Articular chondrocyte of knee joint (primary cell): ENCODE measurements at places on chromosomes 1 and 21. TPM values are rescaled to one million over a fixed set of nuclear protein-coding genes. Genes with fewer than 3 reads are reported as not detected.

The CLDN8 gene
- total RNA-seq = not detected in 2 replicates

The MAP10 gene
- total RNA-seq = 2.9 and 3.6 TPM in 2 replicates

The DNASE2B gene
- not detected in 2 replicates for total RNA-seq

The PGD gene
- total RNA-seq = 169 and 200 TPM in 2 replicates

The SPRR2B gene
- not detected in 2 replicates for total RNA-seq

The ERVH48-1 gene
- total RNA-seq = not detected in 2 replicates

The CITED4 gene
- 1.6 and 2.1 TPM in 2 replicates for total RNA-seq

The REN gene
- total RNA-seq = not detected in 2 replicates

The OR14K1 gene
- total RNA-seq = not detected in 2 replicates

The TBX19 gene
- total RNA-seq = 1.4 and 1.6 TPM in 2 replicates

The UBE2U gene
- total RNA-seq = not detected in 2 replicates

The GUCA2A gene
- total RNA-seq = not detected in 2 replicates

The POTED gene
- total RNA-seq = not detected in 2 replicates

The CRYAA gene
- not detected in 2 replicates for total RNA-seq

The KCNE1 gene
- 0.54 and 0.65 TPM in 2 replicates for total RNA-seq

The SELP gene
- total RNA-seq = 0.39 and 0.65 TPM in 2 replicates

The TXNIP gene
- 201 and 284 TPM in 2 replicates for total RNA-seq

The DVL1 gene
- total RNA-seq = 30.4 and 31.7 TPM in 2 replicates

The MMP23B gene
- total RNA-seq = 0.52 TPM in 1 of 2 replicates, not detected in the other

The PALMD gene
- 38.3 TPM in 2 replicates for total RNA-seq

The SAMSN1 gene
- not detected in 2 replicates for total RNA-seq

The AMPD1 gene
- not detected in 2 replicates for total RNA-seq

The LRRC38 gene
- total RNA-seq = not detected in 2 replicates

The MYOG gene
- total RNA-seq = not detected in 2 replicates
